ENCODE measurements at places on chromosomes 13 and 19. TPM values are rescaled to one million over a fixed set of nuclear protein-coding genes. Genes with fewer than 3 reads are reported as not detected.

DNA sequence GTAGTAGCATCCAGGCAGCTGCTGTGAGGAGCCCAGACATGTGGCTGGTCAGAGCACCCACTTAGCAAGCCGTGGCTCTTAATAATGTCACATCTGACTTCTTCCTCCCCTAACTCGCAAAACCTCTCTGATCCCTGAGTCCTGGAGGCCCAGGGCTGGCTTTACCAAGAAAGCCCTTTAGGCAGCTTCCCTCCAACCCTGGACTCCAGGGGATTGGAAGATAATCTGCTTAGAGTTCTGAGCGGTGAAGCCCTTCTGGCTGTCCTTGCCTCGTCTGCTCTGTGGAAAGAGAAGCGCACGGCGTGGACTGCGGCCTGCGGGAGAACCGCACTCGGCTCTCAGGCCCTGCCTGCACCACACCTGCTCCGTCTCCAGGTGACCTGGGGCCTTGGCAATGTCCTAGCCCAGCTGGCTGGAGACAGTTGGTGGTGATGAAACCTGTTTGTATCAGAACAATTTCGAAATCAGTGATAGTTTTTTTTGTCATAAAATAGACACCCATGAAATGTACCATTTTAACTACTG, 64.5 kb upstream of the MCF2L start:
- DNase-seq = no peak
- H3K4me1 ChIP-seq = no peaks in the 10 kb centered on the region
- no peaks in the 10 kb centered on the region for H3K27me3 ChIP-seq
- H3K36me3 ChIP-seq = no peaks in the 10 kb centered on the region
- no peak overlapping the region for H3K4me3 ChIP-seq

GRCh38 chr13:20461481-20461859, 64.2 kb downstream of the CRYL1 start:
- peaks cover 25% of the 10 kb centered on the region for H3K4me1 ChIP-seq
- H3K36me3 ChIP-seq = peaks cover 2% of the 10 kb centered on the region
- H3K27ac ChIP-seq = no peak overlapping the region
- no peak overlapping the region for H3K4me3 ChIP-seq

DNA sequence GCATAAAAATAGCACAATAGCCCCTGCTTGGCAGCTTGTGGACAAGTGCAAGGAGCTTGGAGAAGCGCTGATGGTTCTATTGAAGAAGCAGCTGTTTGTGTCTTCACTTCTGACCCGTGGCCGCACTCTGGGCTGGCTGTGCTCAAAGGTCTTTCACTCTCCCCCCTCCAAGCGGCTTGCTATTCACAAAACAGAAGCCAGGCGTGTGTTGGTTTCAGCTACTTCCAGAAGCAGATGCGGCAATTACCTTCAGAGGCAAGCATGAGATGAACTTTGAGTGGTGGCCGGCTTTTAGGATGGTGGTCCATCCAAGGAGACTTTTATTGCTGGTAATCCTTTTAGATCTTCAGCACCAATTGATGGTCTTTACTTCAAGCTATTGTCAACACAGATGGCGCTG, 188.5 kb upstream of the ARGLU1 start:
- DNase-seq = no peak
- H3K27ac ChIP-seq = no peak overlapping the region
- H3K4me1 ChIP-seq = no peaks in the 10 kb centered on the region
- H3K4me3 ChIP-seq = no peak overlapping the region
- no peaks in the 10 kb centered on the region for H3K36me3 ChIP-seq
- H3K27me3 ChIP-seq = peaks cover 6% of the 10 kb centered on the region

DNA sequence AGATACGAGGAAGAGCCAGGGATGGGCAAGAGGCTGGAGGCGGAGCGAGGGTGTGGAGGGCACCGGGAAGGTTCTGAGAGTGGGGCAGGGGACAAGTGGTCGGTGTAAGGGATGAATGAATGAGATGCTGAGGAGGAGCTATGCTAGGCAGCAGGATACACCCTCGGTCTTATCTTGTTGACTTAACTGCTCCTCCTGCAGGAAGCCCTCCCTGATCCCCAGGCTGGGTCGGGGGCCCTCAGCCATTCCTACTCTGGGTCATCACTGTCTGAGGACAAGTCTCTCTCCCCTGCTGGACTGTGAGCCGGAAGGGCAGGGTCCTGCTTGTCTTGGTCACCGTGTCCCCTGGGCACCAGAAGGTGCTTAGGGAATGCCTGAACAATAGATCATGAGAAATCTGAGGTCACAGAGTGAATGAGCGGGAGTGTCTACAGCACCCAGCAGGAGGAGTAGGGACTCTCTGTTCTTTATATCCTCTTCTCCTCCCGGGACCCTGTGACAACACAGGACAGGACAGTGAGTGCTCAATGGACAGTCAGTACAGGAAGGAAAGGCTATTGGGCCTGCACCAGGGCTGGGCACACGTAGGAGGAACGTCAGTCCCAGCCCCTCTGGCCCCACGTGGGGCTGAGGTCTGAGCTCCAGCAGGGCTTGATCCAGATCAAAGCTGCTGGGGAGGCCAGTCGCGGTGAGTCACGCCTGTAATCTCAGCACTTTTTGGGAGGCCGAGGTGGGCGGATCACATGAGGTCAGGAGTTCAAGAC, 6.5 kb downstream of the NKPD1 start:
- peaks cover 16% of the 10 kb centered on the region for H3K4me1 ChIP-seq
- no peak overlapping the region for H3K27ac ChIP-seq
- H3K36me3 ChIP-seq = peaks cover 5% of the 10 kb centered on the region
- peak overlapping the region; percentile 62 for H3K4me3 ChIP-seq
- H3K27me3 ChIP-seq = peaks cover 41% of the 10 kb centered on the region
- DNase-seq = no peak

DNA sequence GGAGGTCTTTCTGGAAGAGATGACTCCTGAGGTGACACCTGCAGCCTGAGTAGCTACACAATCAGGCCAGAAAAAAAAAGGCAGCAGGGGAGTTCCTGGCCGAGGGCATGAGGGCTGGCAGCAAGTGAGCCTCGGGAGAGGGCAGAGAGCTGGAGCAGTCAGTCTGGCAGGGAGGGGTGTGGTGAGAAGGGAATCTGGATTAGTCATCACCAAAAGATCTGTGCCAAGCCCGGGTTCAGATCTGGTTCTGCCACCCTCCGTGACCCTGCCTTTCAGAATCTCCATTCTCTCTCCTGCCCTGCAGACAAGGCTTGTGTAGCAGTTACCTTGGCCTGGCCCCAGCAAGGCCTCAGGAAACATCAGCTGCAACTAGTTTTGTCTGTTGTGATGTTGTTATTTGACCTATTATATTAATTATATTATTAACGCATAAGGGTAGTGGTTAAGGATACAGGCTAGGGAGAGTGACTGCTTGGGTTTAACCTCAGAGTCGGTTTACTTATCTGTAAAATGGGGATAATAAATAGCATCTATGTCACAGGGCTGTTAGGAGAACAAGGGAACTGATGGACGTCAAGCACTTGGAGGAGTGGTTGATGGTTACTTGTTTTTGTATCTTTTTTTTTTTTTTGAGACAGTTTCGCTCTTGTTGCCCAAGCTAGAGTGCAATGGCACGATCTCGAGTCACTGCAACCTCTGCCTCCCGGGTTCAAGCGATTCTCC, 2.7 kb upstream of the CAPNS1 start:
- H3K27ac ChIP-seq = peak overlapping the region; percentile 54
- no peak overlapping the region for H3K4me3 ChIP-seq
- H3K4me1 ChIP-seq = peaks cover 24% of the 10 kb centered on the region
- no peak for DNase-seq

DNA sequence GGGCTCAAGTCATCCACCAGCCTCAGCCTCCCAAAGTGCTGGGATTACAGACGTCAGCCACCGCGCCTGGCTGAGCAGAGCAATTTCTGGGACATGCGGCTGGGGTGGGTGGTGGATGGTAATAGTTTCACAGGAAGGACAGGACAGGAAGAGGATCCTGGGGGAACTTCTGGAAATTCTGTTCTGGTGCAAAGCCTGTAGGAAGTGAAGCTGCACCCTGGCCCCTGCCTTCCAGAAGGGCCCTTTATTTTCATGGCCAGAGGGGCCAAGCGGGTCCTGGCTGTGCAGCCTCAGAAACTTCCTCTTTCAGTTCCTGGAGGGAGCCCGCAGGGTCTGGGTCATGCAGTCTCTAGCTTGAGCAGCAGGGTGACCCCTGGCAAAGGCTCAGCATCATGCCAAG, 15.7 kb downstream of the FEM1A start:
- H3K4me1 ChIP-seq = peaks cover 5% of the 10 kb centered on the region
- H3K27me3 ChIP-seq = no peaks in the 10 kb centered on the region
- H3K36me3 ChIP-seq = no peaks in the 10 kb centered on the region

DNA sequence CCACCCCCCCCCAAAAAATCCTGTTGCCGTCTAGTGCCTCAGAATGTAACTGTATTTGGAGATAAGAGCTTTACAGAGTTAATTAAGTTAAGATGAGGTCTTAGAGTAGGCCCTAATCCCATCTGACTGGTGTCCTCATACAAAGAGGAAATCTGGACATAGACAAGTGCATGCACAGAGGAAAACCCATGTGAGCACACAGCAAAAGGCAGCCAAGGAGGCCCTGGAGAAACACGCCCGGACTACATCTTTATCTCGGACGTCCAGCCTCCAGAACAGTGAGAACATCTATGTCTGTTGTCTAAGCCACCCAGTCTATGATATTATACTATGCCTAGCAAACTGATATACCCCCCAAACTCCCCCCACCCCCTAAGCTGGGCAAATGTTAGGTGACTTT, 193.8 kb downstream of the KATNAL1 start:
- peaks cover 5% of the 10 kb centered on the region for H3K27me3 ChIP-seq
- no peaks in the 10 kb centered on the region for H3K36me3 ChIP-seq
- no peak overlapping the region for H3K27ac ChIP-seq
- no peak for DNase-seq

DNA sequence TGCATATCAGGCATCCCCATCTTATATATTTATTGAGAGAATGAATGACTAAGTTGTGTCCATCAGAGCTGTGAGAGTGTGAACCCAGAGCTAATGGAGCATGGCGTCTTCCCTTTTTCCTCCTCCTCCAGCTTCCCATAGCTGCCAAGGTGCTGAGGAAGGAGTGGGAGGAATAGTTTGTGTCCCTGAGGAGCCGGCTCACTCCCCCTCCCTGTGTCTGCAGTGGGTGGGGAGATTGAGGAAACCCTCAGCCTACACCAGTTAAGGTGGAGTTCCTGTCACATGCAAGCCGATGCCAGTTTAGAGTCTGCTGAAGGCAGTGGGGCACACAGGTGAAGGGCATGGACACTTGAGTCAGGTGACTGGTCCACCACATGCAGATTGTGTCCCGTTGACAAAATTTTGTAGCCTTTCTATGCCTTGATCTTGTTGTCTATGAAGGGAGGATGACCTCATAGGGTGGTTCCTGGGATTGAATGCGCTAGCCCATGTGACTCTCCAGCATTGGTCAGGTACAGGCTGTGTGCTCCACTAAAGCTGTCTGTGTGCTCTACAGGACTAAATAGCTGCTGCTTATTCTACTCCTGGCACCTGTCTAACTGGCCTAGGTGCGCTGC, 47.6 kb upstream of the GPI start:
- DNase-seq = no peak
- peaks cover 14% of the 10 kb centered on the region for H3K4me1 ChIP-seq
- no peaks in the 10 kb centered on the region for H3K27me3 ChIP-seq
- H3K4me3 ChIP-seq = no peak overlapping the region

- no peak for DNase-seq
- no peaks in the 10 kb centered on the region for H3K27me3 ChIP-seq
- H3K27ac ChIP-seq = no peak overlapping the region
- H3K4me3 ChIP-seq = no peak overlapping the region
- H3K4me1 ChIP-seq = no peaks in the 10 kb centered on the region
These were observed 237.7 kb upstream of the DACH1 start for GRCh38 chr13:72104656-72105180.

- DNase-seq = no peak
- H3K27me3 ChIP-seq = no peaks in the 10 kb centered on the region
- peaks cover 26% of the 10 kb centered on the region for H3K4me1 ChIP-seq
These were observed 159.5 kb downstream of the KDM4B start for GRCh38 chr19:5128251-5128935.

DNA sequence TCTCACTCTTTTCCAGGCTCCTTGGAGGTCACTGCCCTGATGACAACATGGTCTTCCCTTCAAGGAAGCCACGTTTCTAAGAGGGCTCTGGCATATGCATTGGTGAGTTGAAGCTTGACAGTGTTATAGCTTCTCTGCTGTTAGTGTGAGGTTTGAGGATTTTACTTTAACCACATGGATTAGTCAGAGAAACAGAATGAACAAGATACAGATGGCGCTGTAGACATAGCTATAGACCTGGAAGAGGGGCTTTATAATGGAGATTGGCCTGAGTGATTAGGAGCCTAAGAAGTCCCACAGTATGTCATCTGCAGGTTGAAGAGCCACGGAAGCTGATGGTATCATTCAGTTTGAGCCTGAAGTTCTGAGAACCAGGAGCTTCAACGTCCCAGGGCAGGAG, 18.4 kb upstream of the URI1 start:
- H3K4me3 ChIP-seq = no peak overlapping the region
- no peak overlapping the region for H3K27ac ChIP-seq
- peaks cover 1% of the 10 kb centered on the region for H3K4me1 ChIP-seq
- peaks cover 4% of the 10 kb centered on the region for H3K27me3 ChIP-seq
- H3K36me3 ChIP-seq = no peaks in the 10 kb centered on the region

DNA sequence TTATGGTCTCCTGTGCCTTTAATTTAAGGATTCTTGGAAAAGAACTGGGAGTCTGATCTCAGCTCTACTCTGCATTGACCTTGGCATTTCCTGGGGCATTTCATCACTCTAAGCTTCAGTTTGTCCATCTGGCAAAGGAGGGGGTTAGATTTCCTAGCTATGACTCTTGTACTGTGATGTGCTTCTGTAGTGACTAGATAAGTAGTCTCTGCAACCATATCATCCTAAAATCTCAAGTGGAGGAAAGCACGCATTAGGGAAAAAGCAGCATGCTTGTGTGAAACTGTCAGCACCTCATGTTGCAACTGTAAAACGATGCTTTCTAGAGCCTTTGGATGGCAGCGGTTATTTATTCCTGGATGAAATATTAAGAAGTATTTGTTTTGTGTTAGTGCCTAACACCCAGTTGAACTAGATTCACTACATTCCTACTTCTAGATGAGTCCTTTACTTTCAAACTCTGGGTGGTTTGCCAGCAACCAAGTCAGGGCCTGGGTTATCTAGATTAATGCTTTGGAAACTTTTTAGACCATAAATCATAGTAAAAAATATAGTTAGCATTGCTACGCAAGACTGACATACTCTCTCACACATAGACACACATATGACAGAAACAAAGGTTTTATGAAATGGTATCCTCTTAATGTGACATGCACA, 6.8 kb downstream of the WDFY2 start:
- DNase-seq = no peak
- H3K4me1 ChIP-seq = peaks cover 13% of the 10 kb centered on the region
- no peak overlapping the region for H3K27ac ChIP-seq
- no peak overlapping the region for H3K4me3 ChIP-seq
- peaks cover 6% of the 10 kb centered on the region for H3K36me3 ChIP-seq
- no peaks in the 10 kb centered on the region for H3K27me3 ChIP-seq

GRCh38 chr13:36030670-36031331, 100.4 kb downstream of the DCLK1 start:
- no peaks in the 10 kb centered on the region for H3K36me3 ChIP-seq
- H3K4me3 ChIP-seq = no peak overlapping the region
- no peak overlapping the region for H3K27ac ChIP-seq

Gene PDX1
- total RNA-seq = not detected

Gene S1PR5
- total RNA-seq = 4.7 TPM

Gene ZIK1
- total RNA-seq = 17.9 TPM

Gene DNAJC15
- total RNA-seq = 12.5 TPM

Measured in activated naive CD8-positive, alpha-beta T cell treated with anti-CD3 and anti-CD28 coated beads, Interleukin-2, amount 10 ng/mL, durations not matched to agents 7 days and 5 days (primary cell).